NCI-H526 treated with DMSO at 0.1 percent for 48 hours (cell line): ENCODE measurements at places on chromosomes 5 and 9.

DNA sequence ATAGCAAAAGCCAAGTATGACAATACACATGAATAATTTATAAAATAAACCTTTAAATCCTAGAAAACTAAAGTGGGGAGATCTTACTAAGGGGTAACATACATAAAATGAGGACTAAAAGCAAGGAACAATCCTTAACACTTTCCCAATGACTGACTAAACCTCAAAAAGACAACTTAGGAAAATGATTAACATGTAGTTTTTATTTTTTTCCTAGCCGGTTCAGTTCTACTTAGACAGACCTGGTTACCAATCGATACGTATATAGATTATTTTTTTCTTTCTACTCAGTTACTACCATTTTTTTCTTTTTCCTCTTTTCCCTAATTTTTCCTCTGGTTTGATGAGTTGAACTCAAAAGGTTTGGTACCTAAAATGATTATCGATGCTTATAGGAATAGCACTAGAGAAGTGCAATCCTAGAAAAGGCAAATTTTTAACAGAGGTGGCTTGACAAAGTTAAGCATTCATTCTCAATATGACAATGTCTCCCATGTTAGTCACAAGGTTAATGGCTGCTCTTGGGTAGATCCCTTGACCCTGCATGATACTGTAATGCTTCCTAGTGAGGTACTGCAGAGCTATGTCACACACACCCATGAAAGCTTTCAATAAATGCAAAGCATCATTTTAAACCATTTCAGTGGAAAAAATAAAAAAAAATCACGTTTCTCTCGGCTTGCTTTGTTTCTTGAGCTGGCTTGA lies 41.5 kb downstream of the FBXO4 start:
- DNase-seq = no peak

DNA sequence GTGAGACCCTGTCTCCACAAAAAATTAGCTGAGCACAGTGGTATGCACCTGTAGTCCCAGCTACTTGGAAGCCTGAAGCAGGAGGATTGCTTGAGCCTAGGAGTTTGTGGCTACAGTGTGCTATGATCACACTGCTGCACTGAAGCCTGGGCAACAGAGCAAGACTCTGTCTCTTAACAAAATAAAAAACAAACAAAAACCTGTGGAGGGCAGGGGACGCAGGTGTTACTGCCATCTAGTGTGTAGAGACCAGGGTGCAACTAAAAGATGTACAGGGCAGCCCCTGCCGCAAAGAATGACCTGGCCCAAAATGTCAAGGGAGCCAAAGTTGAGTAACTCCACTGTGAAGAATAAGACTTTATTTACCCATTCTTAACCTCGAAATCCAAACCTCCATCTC lies 27.1 kb downstream of the ASPN start:
- DNase-seq = no peak

DNA sequence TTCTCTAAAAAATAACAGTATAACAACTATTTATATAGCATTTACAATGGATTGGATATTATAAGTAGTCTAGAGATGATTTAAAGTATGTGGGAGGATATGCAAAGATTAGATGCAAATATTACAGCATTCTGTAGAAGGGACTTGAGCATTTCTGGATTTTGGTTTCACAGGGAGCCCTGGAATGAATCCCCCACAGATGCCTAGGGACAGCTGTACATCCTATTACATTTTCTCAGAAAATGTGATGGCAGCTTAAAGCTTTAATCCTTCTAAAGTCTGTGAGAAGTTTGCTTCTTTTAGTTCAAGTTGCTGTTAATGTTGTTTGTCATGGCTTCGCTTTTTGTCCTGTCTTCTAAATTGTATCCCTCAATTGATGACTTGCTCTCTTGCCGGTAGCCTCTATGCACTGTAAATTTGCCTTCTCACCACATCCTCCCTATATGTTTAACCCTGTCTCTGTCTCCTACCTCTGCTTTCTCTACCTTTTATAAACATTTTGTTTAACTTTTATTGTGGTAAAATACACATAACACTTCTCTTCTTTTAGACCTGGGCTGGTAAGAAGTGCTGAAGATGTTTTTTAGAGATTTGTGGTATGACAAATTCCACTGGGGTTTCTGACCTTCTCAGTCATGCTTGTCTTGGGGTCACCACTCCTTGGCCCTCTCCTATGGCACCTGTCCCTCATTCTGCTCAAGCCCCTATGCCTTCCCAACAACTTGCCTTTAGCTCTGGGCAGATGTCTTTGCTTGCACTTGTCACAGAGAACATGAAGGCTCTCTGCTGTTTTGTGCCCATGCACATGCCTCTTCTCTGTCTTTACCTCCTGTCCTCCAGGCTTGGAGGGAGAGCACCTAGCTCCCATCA lies 37.9 kb downstream of the LNPEP start:
- DNase-seq = peak; percentile 33

- DNase-seq = no peak
These were observed 85.4 kb downstream of the CAAP1 start for GRCh38 chr9:26807161-26807560.

GRCh38 chr5:120759587-120759986 lies 295.5 kb downstream of the PRR16 start:
- DNase-seq = no peak

GRCh38 chr5:154234551-154234950 lies 44.0 kb downstream of the GALNT10 start:
- no peak for DNase-seq

GRCh38 chr5:138559937-138560336 lies 15.3 kb downstream of the HSPA9 start:
- no peak for DNase-seq

GRCh38 chr5:1797855-1798254 lies 1.8 kb downstream of the MRPL36 start:
- DNase-seq = no peak

DNA sequence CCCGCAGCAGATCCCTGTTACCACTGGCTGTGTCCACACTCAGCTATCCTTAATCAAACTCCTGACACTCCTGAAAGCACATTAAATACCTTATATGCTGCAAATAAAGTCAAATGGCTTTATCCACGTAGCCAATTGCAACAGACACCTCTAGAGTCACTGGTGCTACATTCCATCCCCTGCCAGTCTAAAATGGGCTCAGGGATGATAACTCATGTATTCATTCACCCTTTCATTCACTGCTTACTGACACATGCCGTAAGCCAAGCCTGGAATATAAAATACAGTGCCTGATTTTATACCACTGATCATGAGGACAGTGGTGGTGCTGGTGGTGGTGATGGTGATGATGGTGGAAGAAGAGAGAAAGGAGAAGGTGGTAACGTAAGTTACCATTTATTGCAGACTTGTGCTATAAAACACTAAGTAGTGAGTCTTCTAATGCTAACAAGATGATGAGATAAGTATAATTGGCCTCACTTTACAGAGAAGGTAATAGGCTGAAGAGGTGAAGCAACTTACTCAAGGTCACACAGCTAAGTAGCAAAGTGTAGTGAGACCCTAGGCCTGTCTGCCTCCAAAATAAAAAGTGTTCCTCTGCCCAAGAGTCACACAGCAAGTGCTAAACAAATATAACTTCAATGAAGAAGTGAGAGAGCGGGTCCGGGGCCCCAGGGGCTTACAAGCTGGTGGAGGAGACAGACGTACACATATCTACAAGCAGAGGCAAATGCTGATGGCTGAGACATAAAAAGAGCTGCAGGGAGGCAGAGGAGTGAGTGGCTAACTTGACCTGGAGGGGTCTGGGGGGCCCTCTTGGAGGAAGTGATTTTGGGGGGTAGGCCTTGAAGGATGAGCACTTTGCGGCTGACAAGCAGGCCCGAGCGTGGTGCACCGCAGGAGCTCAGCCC lies 1.2 kb downstream of the TTLL11 start:
- no peak for DNase-seq

GRCh38 chr5:32387841-32388240 lies 56.7 kb downstream of the ZFR start:
- no peak for DNase-seq

GRCh38 chr5:74927336-74927735 lies 61.1 kb upstream of the FAM169A start:
- no peak for DNase-seq

DNA sequence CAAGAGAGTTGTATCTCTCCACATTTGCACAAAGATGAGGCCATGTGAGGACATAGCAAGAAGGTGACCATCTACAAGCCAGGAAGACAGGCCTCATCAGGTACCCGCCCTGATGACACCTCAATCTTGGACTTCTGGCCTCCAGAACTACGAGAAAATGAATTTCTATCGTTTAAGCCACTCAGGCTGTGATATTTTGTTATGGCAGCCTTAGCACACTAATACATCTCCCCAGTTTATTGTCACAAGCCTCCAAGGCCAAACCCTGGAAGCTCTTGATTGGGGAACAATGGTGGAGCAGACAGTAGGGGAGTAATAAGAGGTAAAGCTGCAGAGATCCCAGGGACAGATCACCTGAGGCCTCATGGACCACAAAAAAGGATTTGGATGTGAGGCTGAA lies 7.7 kb upstream of the P4HA2 start:
- no peak for DNase-seq

GRCh38 chr5:84436866-84437265 lies 52.2 kb upstream of the EDIL3 start:
- no peak for DNase-seq

DNA sequence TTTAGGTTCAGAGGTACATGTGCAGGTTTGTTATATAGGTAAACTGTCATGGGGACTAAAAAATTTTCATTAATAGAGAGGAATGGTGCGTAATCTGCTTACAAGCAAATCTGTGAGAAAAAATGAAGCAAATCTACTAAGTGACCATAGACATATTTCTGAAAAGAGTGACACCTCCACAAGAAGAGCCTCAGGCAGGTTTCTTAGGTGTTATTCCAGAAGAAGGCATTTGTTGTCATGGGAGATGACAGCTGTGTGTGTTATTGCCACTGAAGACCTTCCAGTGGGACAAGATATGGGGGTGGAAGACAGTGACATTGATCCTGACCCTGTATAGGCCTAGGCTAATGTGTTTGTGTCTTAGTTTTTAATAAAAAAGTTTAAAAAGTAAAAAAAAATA lies 68.8 kb upstream of the PANK3 start:
- no peak for DNase-seq

DNA sequence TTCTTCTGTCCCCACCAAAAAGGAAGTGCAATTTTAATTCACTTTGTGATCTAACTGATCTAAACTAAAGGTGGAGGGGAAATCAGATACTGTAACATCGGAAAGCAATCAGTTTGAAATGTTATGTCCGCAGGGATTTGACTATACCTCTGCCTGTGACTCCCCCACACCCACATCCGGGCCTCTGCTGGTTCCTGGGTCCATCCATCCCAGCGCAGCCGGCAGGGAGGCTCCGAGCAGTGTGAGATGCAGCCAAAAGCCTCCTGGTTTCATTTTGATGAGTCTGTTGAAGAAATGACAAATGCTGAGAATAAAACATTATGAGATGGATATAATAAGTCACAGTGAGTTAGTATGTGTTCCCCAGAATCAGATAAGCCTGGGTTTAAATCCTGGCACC lies 8.6 kb downstream of the FSTL4 start:
- no peak for DNase-seq

DNA sequence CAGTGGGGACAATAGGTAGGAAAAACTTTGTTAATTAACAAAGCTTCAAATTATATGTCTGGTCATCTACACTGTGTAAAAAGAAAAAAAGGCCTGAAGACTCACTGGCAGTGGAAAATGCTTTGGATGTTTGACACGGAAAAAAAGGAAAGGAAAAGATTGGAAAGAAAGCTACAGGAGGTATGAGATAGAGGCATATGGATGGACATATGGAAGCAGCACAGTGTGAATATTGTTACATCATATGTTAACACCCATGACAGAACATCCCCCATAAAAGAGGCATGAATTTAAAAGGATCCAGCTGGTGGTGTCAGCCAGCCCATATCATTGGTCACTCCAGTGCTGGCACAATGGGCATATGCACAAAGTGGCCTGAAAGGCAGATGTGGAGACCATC lies 19.0 kb upstream of the ADAMTS19 start:
- no peak for DNase-seq

DNA sequence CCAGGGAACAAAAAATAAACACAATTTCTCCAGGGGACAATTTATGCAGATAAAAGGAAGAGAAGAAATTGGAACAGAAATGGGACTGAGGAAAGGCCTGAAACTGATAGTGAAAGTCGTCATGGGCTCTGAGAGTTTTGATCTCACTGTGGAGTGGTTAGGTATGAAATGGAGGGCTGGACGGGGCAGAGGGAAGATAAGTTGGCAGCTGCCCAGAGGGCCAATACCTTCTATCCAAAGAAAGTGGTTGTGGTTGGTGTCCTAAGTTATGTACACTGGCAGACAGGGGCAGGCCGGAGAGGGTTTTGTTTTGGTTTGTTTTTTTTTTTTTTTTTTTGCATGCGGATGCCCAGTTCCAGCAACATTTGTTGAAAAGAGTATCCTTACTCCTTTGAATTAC lies 46.1 kb downstream of the ZNF618 start:
- DNase-seq = no peak

DNA sequence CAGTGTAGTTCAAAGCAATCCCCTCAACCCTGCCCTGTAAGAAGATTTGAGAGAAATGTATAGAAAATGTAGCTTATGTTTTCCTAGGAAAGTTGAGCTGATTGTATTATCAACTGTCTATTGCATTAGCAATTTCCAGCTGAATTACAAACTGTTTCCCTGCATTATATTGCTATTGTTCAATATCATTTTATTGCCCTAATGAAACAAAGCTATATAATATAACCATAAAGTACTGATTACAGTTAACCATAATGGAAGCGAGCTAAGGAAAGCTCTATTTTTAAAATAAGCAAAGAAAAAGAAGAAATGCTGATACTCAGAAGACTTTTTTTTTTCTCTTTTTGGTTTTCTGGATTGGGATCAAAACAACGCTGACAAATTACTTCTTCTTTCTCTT lies 228.3 kb downstream of the EFNA5 start:
- no peak for DNase-seq

DNA sequence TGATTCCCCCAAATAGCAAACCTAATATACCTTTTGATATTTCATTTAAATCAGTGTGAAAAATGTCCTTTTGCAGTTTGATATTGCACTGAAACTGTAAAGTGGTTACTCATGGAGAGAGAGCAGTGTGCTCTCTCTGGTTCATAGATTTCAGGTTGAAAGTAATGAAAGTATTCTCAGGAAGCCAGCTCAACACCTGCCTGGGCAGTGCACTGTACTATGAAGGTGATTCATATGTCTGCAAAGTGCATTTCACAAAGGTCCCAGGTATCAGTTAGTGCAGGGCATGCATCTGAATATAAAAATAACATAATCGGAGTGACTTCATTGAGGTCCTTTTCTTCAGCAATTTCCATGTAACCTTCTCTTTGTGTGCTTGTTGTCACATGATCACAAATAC lies 274.3 kb downstream of the CDH18 start:
- no peak for DNase-seq

- peak; percentile 67 for DNase-seq
These were observed 465.5 kb downstream of the DNAH5 start for GRCh38 chr5:13478831-13479465.
